ENCODE measurements at places on chromosomes 13 and 19.

- DNase-seq, result peak; percentile 81
Measured at GRCh38 chr13:30968846-30969245, 36.4 kb downstream of the TEX26 start.

DNA sequence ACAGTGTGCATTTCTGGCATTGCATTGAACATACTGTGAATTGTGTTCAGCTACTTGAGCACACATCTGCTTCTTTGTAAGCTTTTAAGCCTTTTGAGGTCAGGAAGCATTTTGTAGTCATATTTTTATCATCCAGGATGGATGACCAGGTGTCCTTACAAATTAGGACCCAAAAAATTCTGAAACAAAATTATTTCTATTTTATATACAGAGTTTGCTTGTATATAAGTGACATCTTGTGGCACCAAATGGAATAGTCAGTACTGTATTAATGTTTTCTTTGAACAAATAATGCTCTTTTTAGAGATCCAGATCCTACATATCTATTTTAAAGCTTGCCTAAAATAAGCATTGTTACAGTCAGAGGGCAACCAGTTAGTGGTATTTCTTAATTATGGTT is 9.5 kb upstream of the SUPT20H start:
- peak; percentile 60 for DNase-seq

GRCh38 chr13:20363603-20364002 is 131.5 kb upstream of the GJB6 start:
- DNase-seq, result no peak

DNA sequence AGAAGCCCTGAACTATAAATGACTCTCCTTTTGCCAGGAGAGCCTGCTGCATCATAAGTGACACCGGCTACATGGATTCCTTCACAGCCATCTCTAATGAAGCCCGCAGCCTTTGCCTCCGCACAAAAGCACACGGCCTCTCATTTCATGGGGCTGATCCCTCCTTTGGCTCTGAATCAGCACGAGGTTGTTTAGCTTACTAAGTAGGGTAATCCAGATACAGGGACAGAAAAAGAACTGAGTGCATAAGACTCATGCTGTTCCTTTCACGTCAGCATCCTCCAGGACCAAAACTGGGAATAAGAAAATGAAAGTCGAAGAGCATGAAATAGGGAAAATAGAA is 136.3 kb downstream of the DCT start:
- peak; percentile 65 for DNase-seq

DNA sequence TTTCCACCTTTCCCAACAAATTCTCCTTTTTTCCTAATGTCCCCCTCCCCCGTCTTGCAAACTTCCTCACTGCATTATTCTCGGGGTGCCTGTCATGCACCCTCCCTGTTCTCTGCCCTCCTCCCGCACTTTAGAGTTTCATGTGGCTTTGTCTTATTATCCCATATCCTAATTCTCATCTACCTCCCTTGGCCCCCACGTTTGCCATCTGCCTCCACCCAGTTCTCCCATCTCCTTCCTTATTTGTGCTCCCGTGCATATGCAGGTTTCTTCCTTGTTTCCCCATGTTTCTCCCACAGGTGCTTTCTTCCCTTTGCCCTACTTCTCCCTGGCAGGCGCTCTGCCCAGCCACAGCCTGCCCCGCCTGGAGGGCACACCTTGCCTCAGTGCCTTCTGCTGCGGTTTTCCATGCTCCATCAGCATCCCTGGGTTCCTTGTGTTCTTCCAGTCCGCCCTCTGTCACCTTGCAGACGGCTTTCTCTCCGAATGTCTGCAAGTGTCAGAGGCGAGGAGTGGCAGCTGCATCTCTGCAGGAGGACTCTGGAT is 1.5 kb downstream of the SPATA13 start:
- DNase-seq, result no peak

- no peak for DNase-seq
Measured at GRCh38 chr19:52778811-52779210, 7.8 kb downstream of the ZNF600 start.

DNA sequence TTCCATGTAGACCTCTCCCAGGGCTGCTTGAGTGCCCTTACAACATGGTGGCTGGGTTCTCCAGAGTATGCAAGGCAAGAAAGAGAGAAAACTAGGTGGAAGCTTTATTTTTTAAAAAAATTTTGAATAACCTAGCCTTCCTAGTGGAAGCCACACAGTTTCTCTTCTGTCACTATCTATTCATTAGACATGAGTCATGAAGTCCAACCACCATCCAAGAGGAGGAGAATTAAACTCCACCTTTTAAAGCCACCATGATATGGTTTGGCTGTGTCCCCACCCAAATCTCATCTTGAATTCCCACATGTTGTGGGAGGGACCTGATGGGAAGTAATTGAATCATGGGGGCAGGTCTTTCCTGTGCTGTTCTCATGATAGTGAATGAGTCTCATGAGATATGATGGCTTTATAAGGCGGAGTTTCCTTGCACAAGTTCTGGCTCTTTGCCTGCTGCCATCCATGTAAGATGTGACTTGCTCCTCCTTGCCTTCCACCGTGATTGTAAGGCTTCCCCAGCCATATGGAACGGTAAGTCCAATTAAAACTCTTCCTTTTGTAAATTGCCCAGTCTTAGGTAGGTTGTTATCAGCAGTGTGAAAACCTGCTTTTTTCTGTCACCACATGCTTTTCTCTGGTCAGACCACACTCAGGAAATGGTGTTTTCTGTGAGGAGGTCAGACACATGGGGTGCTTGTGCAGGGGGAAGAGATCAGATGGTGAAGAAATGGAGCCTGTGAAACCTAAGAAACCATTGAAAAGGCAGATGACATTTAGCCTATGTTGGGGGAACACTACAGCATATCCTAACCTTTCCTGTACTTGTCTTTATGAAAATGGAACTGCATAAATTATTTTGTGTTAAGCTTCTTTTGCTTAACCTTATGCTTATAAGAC is 57.7 kb downstream of the ANKRD10 start:
- no peak for DNase-seq

DNA sequence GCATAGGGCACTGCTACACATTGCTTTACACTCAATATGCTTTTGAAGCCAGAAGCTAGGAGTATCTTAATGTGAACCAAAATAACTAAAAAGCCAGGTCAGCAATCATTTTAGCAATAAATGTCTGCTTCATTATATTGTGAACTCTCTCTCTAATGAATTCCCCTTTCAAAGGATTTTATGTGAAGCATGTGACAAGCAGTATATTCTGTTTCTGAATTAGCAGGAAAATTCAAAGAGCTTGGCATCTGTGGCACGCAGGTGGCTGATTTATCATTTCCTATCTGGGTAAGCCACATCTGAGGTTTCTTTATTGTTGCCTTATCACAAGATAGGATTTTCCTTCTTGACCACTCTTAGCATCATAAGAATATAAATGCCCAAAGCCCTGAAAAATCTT is 56.8 kb upstream of the KLF12 start:
- no peak for DNase-seq

DNA sequence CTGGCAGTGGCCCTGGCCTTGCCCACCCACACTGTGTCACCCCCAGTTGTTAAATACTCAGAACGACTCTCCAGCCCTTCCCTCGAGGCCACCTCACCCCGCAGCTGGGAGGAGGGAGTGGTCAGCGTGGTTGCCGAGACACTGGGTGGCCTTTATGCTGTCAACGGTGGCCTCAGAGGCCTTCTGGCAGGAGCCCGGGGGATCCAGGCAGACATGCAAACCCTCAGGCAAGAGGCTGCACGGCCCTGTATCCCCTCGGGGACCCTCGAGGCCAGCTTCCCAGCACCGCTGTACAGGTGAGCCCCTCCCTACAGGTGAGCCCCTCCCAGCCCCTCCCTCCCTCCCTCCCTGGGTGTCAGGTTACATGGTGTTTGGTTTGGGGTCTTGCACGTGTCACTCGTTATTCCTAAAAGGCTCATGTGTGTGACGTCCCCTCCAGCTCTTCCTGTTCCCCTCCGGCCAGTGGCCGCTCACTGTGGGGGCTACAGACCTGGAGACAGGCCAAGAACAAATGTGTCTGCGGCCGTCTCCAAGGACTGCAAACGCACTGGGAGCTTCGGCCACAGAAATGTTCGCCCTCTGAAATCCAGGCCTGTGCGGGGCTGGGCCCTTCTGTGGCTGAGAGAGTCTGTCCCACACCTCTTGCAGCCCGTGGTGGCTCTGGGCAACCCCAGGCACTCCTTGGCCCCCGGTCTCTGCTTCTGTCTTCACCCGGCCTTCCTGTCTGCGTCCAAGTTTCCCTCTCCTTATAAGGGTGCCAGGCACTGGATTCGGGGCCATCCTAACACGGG is at the start of gene TEKTIP1:
TEKTIP1 (plus strand) TSS at position 210 of the 791 bp plus-strand sequence; CDS start at position 214, 4 bp downstream.
- no peak for DNase-seq

DNA sequence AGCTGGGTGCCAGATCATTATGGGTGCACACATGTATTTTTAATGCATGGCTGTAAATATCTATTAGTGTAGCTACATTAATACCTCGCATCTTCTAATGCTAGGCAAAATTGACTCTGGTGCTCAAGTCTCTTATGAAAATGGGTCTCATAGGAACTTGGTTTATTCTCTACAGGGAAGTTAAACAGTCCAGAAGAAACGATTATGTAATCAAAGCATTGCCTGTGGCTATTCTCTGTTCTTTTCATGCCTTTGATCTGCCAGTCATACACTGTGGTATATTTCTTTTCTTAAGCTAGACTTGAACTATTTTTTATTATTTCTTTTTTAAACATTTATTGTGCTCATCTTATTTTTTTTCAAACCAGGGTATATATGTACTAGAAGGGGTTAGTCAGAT is 1015.0 kb downstream of the SLITRK1 start:
- no peak for DNase-seq

DNA sequence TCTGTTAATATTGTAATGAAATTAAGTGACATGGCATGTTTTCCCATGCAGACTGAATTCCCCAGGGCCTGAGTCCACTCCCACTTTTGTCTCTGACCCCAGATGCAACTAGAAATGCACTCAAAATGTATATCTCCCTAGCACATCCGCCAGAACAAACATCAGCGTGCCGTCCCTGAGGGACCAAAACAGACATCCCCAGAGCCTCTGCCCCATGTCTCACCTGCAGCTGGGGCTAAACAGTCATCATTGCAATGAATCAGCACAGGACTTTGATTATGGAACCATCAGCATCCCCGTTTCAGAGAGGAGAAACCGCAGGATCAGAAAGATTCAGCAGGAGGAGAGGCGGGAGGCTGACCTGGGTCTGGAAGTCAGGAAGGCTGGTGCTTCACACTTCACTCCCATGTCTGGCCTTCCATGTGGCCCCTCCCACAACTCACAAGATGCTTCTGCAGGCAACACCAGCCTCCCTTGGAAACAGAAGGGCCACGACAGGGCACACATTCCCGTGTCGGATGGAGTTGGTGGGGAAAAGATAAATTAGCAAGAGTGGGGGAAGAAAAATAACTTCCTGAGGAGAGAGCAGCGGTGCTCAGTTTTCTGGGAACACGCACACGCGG is 130.6 kb upstream of the VSTM2B start:
- no peak for DNase-seq

DNA sequence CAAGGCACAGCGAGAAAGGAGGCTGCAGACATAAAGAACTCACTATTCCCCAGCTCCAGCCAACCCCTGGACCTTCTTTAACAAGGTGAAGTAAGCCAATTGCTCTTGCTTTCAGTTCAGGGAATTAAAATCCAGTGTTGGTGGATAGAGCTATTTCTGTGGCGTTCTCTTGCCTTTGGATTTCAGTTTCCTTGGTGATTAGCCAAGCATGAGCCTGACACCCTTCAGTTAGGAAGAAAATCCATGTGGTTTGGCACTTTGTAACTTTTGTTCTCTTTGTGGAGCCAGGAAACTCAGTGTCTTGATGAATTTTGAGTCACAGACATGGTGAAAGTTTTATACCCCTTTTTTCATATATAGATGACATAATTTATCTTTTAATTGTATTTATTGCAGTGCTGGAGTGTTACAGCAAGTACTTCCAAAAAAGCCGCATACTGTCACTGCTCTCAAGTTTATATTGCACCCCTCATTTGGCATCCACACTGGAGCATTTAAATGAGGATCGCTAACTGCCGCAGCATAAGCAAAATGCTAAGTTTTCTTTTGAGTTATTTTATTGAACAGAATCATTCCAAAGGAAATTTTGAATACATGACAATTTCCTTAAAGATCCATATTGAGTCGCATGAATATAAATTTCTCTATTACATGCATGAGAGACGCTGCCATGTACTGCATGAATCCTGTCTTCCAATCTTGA is 406.8 kb downstream of the MYO16 start:
- DNase-seq, result no peak

- peak; percentile 23 for DNase-seq
Measured at GRCh38 chr13:42574435-42575311, 721 bp downstream of the TNFSF11 start.

- no peak for DNase-seq
Measured at GRCh38 chr19:33872445-33873320, 76.0 kb downstream of the KCTD15 start.

GRCh38 chr19:3868770-3869456 is at the start of gene ZFR2:
Gene ZFR2 (minus strand): TSS chr19:3869038. CDS start chr19:3869017, 21 bp downstream.
- no peak for DNase-seq

GRCh38 chr19:29576761-29577648 is 29.1 kb upstream of the POP4 start:
- no peak for DNase-seq

DNA sequence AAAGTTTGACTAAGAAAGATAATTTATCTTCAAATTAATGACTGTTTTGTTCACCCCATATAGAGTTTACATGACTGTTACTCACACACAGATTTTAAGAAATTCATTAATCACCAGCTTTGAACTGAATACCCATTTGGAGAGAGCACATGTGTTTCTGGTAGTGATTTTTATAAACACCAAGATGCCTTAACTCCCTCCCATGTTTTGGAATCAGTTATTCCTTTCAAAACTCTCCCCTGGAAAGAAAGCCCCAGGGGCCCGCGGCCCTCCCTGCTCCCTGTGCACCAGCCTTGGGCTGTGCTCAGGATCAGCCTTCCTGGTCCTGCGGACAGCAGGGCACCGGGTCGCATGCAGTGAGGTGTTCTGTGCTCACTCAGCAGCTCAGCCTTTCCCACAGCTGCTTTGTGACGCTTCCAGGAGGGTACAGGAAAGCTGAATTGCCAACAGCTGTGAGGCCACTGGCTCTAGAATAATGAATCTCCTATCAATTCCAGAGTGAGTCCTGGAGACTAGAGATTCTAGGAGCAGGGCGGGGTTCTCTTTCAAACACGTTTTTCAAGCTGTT is 483.2 kb downstream of the EFNB2 start:
- DNase-seq, result no peak

DNA sequence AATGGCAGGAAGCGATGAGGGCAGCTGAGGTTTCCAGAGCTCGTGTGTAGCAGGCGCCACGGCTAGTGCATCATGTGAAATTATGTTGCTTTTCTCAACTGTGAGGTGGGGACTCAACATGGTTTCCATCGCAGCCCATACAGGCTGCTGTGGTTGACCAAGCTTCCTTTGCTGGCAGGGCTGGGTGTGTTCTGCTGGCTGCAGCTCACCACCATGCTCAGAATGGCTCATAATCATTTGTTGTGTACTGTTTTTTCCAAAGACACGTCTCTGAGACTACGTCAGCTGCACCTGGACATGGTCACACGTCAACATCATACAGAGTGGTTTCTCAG is 16.1 kb upstream of the RASA3 start:
- no peak for DNase-seq

GRCh38 chr13:77907666-77908341 is 10.8 kb downstream of the EDNRB start:
- DNase-seq, result no peak

Data from adipocyte (in vitro differentiated cells).